NCI-H1092 (cell line): ENCODE measurements at places on chromosomes 6 and 20.

DNA sequence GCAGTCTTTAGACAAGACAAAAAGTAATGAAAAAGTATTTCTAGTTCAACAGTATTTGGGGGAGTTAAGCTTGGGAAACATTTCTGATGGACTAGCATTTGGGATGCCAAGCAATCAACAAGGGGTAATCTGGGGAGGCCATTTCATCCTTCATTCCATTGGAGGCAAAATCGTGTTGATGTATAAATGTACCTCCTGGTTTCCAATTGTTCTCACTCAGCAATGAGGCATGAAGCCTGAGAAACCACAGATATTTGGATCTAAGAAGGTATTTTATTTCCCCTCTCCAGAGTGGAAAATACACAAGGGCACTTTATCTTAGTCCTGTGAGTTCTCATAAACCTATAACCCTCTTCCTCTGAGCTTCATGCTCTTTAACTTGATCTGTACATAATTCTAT lies 68.2 kb downstream of the TBX18 start:
- DNase-seq = no peak

- no peak for DNase-seq
Observed at GRCh38 chr20:53575481-53576194, 18.0 kb downstream of the ZNF217 start.

DNA sequence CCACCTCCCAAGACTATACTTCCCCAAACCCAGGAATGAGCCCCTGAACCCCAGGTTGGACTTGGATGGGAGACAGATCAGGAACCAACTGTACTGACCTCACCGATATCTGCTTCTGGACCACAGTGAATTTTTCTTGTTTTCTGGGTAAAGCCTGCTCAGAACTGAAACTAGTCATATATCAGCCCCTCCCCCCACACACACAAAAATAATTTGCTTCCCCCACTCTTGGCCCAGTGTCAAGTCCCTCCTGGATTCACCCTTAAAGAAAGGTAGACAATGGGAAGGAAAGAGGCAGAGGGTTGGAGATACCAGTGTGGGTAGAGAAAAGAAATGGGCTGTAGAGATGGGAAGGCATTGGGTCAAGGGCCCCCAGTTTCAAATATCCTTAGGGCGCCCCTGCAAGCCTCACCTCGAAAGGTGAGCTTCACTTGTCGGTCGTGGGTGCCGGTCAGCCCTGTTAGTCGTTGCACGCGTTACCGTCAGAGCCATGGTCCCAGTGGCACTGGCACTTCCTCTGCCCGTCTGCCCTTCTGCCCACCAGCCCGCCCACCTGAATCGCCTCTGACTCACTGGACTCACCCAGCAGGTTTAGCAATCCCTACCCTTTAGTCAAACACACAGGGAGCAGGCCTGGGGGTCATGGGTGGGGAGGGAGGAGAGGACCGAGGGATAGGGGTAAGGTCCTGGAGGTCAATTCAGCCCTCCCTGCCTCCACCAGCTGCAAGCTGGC lies 8.5 kb upstream of the SPAG4 start:
- no peak for DNase-seq

- DNase-seq = no peak
Observed at GRCh38 chr20:54515793-54516628, 40.6 kb downstream of the DOK5 start.

- DNase-seq = no peak
Observed at GRCh38 chr6:137951064-137951597, 84.1 kb downstream of the TNFAIP3 start.

GRCh38 chr6:82380566-82381185 lies 17.1 kb downstream of the TPBG start:
- no peak for DNase-seq

- no peak for DNase-seq
Observed at GRCh38 chr6:163321717-163322116, 92.8 kb upstream of the QKI start.

GRCh38 chr6:3742076-3742425 lies 9.5 kb downstream of the PXDC1 start:
- DNase-seq = no peak

- no peak for DNase-seq
Observed at GRCh38 chr6:134964451-134965203, 14.7 kb upstream of the ALDH8A1 start.

- no peak for DNase-seq
Observed at GRCh38 chr6:85868685-85869084, 226.0 kb upstream of the SYNCRIP start.

- DNase-seq = no peak
Observed at GRCh38 chr20:37457921-37458320, 63.1 kb upstream of the NNAT start.
